ENCODE measurements at places on chromosomes 3 and 15.

DNA sequence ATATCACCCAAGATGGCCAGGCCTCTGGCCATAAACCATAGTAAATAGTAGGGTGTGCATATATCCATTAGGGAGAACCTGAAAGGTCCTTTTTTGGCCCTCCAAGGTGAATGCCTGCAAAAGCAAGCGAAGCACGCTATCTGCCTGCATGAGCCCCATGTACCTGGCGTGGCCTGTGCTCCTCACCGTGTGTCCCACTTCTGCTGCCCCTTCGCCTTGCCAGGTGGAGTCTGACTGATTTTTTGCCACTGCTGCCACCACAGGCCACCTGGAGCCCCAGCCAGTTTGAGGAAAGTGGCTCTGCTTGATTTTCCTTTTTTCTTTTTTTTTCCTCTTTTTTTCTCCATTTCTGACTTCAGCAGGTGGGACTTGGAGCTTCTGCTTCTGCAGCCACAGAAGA lies 139.7 kb downstream of the SNRPN start:
- DNase-seq = no peak

DNA sequence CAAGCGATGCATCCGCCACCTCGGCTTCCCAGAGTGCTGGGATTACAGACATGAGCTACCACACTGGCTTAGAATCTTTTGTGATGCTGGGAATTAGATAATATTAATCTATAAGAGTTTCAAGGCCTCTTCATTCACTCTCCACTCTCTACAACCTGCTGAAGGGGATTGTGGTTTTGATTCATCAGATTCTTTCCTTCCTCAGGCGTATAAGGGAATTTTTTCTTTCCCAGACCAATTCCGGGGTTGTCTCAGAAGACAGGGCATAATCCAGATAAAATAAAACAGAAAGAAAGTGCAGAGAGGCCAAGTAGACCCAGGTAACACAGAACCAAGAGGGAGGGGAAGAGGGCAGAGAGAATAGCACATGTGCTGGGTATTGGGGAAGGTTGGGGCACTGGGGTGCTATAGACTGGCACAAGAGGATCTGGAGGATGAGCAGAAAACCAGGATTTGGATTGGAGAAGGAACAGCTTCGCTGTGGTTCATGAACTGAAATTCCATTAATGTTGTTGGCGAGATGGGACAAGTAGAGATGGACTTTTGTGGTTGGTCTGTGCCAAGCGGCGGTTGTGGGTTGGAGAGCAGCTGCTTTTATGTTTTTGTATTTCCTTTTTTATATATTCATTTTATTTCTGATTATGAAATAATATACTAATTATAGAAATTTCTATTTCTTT lies 12.8 kb downstream of the ARL6IP5 start:
- DNase-seq = no peak

DNA sequence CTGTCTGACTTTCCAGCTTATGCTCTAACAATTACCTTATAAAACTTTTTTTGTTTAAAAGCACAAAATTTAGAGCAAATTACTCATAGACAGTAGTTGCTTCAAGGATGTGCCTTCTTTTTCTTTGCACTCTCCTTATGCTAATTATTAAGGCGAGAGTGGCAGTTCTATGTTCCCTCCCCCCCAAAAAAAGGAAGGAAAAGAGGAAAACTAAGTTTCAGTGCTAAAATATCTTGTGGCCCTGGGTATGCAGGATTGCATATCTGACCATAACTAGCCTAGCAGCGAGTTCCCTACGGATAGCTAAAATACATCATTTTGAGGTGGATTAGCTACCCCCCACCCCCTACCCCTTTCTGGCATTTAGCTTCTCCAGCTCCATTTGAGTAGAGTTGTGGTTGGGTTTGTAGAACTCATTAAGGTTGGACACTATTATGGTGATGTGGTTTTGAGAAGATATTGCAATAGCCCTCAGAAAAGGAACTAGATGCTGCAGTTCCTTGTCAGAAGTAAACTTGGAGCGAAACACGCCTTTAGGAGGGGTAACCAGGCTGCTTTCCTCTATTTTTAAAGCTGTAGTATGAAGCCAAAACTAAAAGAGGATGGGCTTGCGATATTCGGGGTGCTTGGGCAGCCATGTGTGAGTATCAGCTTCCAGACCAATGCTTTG lies 174.6 kb downstream of the AKAP13 start:
- no peak for DNase-seq

GRCh38 chr3:39130693-39131265 lies 22.6 kb downstream of the CSRNP1 start:
- DNase-seq = no peak

- DNase-seq = no peak
Measured at GRCh38 chr15:72474466-72474911, 359 bp downstream of the ARIH1 start.

GRCh38 chr15:88440021-88440420 lies 27.2 kb downstream of the MRPL46 start:
- DNase-seq = no peak

GRCh38 chr3:12985148-12985547 lies 88.1 kb downstream of the IQSEC1 start:
- no peak for DNase-seq

GRCh38 chr3:195441992-195442572 lies 738 bp downstream of the ACAP2 start:
- DNase-seq = no peak

GRCh38 chr3:23096041-23096440 lies 107.1 kb upstream of the UBE2E2 start:
- DNase-seq = peak; percentile 63

- no peak for DNase-seq
Measured at GRCh38 chr3:40451551-40451950, 5.6 kb upstream of the RPL14 start.

All from iPS DF 19.7 (cell line).